ENCODE measurements at places on chromosomes 16 and 17.

DNA sequence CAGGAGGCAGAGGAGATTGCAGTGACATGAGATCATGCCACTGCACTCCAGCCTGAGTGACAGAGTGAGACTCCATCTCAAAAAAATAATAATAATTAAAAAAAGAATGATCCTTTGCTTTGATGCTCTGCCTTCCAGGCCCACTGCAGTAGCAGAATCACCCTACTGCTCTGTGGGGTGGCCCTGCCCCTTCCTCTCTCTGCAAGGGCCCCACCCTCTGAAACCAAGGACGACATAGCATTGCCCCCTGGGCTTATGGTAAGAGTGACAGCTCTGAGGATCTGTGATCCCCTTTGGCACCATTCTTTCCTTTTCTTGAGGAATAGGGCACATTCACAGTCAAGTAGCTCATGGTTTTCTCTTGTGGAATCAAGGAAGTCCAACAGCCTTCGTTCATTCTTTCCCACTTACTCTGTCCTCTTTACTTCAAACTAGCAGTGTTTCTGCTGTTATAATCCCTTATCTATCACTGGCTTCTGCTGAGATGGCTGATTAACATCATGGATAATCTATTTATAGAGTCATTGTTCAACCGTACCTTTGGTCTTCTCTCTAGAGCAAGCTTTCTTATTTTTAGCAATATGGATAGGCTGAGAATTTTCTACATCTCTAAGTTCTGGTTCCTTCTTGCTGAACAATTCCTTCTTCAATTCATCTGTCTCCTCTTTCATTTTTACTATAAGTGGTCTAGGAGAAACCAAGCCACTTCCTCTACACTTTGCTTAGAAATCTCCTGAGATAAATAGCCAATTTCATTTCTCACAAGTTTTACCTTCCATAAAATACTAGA, 14.1 kb downstream of the RAD51C start:
- DNase-seq, result no peak

GRCh38 chr16:7285520-7285919, 47.1 kb upstream of the RBFOX1 start:
- no peak for DNase-seq

DNA sequence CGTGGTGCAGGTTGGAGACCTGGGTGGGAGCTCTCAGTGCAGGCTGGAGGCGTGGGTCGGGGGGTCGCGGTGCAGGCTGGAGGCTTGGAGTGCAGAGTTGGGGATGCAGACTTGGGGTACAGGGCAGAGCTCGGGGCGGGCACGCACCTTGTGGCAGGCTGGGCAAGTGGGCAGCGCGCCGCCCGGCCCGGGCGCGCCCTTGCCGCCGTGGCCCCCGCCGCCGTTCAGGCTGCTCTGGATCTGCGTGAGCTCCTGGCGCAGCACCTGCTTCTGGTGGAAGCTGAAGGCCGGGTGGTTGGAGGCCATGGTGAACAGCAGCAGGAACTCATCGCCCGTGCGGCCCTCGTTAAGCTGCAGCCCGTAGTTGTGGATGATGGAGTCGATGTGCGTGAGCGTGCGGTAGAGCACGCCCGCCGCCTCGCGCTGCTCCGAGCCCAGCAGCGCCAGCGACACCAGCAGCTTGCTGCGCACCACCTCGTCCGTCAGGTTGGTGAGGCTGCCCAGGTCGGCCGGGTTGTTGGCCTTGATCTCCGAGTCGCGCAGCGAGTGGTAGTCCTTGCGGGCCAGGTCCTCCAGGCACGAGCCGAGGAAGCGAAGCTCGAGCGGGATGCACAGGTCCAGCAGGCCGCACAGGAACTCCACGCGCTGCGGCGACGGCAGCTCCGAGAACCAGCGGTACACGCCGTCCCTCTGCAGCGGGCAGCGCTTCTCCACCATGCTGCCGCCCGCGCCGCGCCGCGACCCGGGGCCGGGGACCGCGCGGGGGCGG, 1.1 kb downstream of the ZCCHC14 start:
- peak; percentile 33 for DNase-seq

DNA sequence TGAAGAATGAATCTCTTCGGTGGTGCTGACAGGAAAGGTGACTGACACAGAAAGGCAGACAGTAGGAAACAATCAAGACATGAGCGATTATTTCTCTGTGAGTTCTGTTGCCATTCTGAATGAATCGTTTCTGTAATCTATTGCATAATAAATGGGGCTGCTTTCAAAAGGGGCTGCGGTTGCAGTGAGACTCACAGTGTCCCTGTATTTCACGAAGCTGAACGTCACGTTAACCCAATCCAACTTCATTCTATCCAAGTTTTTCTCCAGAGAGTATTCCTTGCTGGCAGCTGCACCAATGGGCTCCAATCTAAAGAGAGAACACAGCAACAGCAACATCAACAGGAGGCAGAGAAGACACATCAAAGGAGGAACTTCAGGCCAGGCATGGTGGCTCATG, 75.4 kb downstream of the DNAH3 start:
- DNase-seq, result no peak

DNA sequence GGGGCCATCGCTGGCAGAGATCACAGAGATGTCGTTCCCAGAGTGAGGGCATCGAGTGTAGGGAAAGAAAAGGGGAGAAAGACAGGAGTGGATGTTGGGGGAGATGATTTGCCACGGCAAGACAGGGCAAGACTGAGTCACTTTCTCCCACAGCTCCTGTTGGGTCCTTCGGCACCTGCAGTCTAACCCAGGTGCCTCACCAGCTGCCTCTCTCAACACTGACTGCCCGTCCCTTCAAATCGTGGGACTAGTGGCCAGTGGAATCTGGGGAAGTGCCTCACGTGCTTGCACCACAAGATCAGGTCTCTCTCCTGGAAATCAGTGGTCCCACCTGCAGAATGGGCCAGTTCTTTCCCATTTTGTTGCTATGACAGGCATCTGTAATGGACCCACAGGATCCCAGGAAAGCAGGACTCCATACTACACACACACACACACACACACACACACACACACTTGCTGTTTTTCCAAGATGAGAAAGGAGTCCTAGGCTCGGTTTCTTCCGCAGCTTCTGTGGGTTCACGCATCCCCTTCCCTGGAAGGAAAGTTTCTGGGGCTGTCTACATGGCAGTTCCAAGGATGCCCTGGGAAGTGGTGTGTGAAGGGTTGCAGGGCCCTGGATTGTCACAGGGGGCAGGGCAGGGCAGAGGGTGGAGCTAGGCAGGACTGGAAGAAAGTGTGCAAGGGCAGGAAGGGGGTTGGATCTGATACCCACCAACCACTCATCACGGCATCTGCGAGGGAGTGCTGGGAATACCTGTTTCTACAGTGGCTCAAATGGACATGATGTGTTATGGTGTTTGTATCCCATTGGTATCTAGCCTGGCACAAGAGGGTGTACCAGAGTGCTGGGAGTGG, 10.2 kb upstream of the CBX8 start:
- no peak for DNase-seq

DNA sequence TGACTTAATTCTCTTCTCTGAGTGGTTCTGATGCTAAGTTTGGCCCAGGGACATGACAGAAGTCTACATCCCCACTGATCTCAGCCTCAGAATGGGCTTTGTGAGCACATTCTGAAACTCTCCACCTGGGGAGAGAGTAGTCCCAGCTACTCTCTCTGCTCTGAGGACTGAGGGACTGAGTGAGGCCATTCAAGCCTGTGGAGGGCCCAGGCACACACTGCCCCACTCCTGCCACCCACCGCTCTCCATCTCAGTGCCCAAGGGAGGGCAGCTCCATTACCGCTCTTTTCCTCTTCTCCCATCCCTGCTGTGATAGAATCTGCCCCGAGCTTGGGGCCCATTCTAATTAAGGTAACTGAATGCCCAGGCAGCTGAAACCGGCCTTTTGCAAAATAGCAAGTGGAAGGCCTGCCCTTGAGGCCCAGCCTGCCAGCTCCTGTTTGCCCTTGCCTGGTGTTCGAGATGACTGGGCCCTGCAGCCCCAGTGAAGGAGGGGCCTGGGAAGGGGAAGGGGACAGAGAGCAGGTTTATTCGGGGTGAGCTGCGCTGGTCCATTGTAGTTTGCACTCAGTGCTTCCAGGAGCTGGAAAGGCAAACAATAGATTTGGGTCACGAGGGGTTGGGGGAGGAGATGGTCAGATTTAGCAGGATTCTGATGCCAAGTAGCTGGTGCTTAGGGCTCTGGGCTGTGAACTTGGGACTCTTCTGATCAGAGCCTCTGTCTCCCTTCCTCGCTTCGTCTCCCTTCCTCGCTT, 76.2 kb downstream of the RAB11FIP4 start:
- no peak for DNase-seq

- DNase-seq, result no peak
Observed at GRCh38 chr16:11190588-11191560, 65.1 kb downstream of the SOCS1 start.

DNA sequence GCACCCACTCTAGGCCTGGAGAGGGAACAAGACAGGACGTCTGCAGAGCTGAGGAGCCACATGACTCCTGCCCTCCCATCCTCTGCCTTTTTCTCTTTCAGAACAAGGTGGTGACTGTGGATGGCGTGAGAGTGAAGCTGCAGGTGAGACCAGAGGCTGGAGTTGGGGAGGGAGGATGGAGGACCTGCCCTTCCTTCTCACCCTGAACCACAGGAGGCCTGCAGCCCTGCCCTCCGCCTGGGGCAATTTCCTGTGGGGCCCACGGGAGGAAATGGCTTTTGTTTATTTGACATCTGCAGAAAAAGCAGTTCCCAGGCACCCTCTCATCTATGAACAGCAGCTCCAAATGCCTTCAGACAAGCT, 5.1 kb downstream of the RAB37 start:
- DNase-seq, result peak; percentile 44

DNA sequence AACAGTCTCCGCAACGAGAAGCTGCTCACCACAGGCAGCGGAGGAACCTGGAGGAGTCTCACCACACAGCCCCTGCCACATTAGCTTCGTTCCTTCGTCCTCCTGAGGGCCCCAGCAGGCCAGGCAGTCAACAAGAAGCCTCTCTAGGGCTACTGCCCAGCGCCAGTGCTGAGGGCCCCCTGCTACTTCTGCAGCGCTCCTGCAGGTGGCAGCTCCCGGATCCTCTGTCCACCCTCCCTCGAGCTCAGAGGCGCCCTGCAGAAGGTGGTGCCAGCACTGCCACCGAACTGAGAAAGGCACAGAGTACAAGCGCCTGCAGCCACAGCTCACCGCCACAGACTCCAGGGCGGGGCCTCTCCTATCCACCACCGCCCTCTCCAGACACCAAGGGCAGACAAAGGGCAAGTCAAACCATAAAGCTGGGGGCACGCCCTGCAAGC, 27.3 kb downstream of the KDM8 start:
- peak; percentile 53 for DNase-seq

DNA sequence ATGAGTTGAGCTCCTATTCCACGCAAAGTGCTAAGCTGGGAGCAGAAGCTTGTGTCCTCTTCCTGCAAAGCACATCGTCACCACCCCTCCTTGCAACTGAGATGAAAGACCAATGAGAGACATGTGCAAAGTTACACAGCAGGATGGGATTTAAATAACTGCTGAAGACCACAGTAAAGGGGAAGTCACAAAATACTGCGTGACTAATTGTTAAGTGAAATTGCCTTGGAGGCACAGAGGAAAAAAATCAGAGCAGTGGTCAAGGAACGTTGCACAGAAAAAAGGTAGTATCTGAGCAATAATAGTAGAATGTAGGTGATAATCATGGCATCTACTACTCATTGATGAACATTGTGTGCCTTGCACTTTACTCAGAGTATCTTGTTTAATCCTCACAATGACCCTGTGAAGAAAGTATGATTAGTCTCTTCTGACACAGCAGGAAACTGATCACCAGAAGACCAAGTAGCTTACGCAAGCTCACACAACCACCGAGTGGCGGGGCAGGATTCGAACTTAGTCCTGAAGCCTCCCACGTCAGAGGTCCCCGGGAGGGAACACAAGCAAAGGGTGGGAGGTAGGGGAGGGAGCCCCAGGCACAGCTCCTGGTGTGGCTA, 15.4 kb upstream of the MYO18A start:
- no peak for DNase-seq

- no peak for DNase-seq
Observed at GRCh38 chr17:10380631-10381408, 8.0 kb upstream of the MYH13 start.

DNA sequence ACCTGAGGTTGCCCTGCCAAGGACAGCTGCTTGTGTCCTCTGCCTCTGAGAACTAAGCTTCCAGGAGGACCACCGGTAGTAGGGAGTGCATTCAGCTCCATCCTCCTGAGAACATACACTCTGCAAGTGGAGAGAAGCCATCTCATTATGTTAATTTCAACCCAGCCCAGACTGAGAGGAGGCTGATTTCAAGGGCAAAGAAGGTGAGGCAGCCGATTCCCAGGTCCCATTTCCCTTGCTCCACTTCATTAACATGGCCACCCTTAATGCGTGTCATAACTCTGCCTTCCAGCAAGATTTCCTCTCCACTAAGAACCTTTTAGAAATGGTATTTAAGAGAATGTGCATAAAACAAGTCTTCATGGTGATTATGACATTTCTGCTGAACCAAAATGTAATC, 72.5 kb downstream of the CDH13 start:
- DNase-seq, result no peak
